Activated naive CD4-positive, alpha-beta T cell treated with anti-CD3 and anti-CD28 coated beads for 36 hours (primary cell): ENCODE measurements at places on chromosomes 1 and 21. TPM values are rescaled to one million over a fixed set of nuclear protein-coding genes. Genes with fewer than 3 reads are reported as not detected.
A peak's percentile ranks its signal among the peaks of the same experiment; 100 is the strongest.

The FMO2 gene
- not detected for total RNA-seq

The PALMD gene
- not detected for total RNA-seq

The NKAIN1 gene
- not detected for total RNA-seq

The PSMA5 gene
- total RNA-seq, result 181 TPM

The OR2T11 gene
- total RNA-seq, result not detected

The ARHGEF19 gene
- 5.9 TPM for total RNA-seq

The BRINP3 gene
- not detected for total RNA-seq

The SLC50A1 gene
- total RNA-seq, result 52.7 TPM

The FAM72B gene
- total RNA-seq, result 52.3 TPM

The GSTM5 gene
- total RNA-seq, result not detected

The ADAM30 gene
- total RNA-seq, result not detected

The CLCA1 gene
- not detected for total RNA-seq

The CYP4A11 gene
- total RNA-seq, result not detected

The DENND1B gene
- total RNA-seq, result 8.9 TPM

The TMEM50B gene
- total RNA-seq, result 17.8 TPM

GRCh38 chr1:44830900-44831304 lies 12.2 kb downstream of the PTCH2 start:
- DNase-seq, result no peak

GRCh38 chr1:25738499-25738898 lies 61.5 kb upstream of the SELENON start:
- DNase-seq, result no peak

DNA sequence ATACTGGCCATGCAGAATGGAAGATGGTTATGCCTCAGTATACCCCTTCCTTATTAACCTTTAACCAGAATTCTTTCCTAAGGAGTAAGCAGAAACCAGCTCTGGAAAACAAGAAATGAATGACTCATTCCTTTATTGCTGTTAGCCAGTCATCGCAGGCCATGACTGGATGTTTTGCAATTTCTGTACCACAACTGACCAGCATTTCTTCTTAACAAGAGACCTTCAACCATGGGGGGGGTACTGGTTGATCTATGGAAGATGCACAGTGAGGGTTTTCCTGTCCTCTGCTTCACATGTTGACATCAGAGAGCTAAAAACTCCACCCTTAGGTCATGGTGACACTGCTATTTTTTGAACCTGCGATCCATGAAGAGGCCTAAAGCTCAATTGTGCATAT lies 28.0 kb upstream of the RNF2 start:
- DNase-seq, result no peak

DNA sequence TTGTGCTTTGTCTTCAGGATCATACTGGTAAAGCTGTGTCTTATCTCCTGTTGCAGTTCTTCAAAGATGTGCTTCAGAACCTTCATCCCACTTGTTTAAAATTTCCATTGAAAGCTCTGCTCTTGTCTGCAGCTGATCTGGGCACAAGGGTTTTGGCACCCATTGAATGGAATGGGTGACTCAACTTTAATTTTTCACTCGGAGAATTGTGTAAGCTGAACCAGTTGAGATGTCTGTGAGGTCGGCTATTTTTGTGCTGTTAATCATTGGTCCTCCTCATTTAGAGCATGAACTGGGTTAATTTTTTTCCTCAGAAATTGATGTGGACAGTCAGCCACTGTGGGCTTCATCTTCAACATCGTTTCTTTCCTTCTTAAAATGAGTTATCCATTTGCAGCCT lies 252.1 kb downstream of the TM2D1 start:
- DNase-seq, result no peak

GRCh38 chr1:154628121-154628405 lies 20.1 kb upstream of the ADAR start:
- no peak for DNase-seq

DNA sequence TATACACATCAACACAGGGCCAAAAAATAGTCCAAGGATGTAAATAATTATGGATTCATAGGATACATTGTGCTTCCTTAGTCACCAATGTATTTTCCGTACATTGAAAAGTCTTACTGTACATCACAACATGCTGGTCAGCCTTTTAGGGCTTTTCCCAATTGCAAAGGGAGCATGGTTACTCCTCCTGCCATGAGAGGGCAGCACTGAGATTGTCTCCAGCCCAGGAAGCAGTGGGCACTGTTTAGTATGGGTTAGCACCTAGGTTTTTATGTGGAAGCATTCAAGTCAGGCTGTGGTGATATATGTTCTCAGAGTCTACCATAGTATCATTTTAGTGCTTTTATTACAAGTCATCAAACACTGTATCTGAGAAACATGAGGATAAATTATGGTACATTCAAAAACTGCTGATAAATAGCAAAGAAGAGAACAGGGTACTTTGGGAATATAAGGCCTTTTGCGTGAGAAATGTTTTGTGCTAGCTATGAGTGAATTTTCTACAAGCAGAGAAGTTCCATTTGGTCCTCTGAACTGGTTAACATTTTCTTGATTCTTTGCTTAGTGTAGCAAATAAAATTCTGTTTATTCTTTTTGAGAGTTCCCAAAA lies 34.0 kb downstream of the ST6GALNAC5 start:
- DNase-seq, result peak; percentile 57

- peak; percentile 87 for DNase-seq
These were observed 15.2 kb upstream of the ZNF692 start for GRCh38 chr1:248873993-248874533.

- no peak for DNase-seq
These were observed 267.4 kb downstream of the TM2D1 start for GRCh38 chr1:61457526-61458040.

- DNase-seq, result no peak
These were observed 230.3 kb downstream of the CENPF start for GRCh38 chr1:214833178-214833756.

DNA sequence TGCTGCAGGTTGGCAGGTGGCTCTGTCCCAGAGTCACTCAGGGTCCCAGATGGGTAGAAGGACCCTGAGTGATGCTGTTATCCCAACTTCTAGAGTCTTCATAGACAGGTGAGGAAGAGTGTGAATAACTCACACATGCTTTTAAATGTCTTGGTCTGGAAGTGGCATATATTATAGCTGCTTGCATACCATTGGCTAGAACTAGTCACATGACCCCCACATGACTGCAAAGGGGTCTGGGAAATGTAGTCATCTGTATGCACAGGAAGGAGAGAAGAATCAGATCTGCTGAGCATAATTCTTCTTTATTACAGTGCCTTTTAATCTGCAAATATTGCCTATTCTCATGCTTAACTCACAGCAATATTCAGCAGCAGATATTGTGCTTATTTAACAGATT lies 28.2 kb upstream of the KLHDC7A start:
- DNase-seq, result peak; percentile 10

GRCh38 chr1:217627431-217627830 lies 3.5 kb downstream of the GPATCH2 start:
- DNase-seq, result no peak

GRCh38 chr1:31658721-31659120 lies 14.0 kb upstream of the PEF1 start:
- DNase-seq, result no peak

DNA sequence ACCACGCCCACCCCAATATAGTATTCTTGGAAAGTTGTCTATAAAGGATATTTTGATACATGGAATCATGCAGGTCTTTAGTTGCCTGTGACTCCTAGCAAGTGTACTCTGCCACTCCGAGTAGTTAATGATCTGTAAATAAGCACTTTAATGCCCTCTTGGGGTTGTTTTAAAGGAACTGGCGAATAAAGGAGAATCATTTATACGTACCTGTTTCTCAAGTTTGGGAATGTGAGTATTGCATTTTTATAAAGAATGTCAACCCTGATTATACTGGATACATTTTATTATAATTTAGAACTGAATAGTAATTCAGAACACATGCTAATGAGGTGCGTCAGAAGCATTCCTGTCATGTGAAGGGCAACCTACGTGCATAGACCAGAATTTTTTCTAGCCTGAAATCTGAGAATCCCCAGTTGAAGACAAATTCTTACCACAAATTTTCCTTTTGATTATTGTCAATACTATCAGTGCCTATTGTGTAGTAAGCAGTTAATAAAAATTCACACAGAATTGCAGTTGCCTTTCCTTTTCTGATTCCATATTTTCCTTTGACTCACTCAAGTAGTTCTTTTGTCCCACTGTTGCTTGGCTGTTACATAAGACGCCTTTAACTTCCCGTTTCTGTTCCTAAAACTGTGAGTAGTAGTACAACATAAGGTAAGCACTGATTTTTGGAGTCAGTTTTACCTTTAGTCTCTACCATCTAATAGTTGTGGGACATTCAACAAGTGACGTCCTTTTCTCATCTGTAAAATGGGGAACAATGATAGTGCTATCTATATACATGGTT lies 5.1 kb downstream of the AHCYL1 start:
- DNase-seq, result no peak

GRCh38 chr1:218677026-218677425 lies 331.9 kb downstream of the TGFB2 start:
- DNase-seq, result no peak

- no peak for DNase-seq
These were observed 35.3 kb downstream of the OLFML2B start for GRCh38 chr1:161988413-161988812.

GRCh38 chr21:15562748-15563147 lies 167.0 kb upstream of the USP25 start:
- DNase-seq, result no peak

- no peak for DNase-seq
These were observed 36.0 kb upstream of the LRRN2 start for GRCh38 chr1:204721373-204722055.

- no peak for DNase-seq
These were observed 89.1 kb downstream of the ITSN1 start for GRCh38 chr21:33731447-33731846.

- no peak for DNase-seq
These were observed 943.6 kb downstream of the KCNT2 start for GRCh38 chr1:195664628-195665027.

- no peak for DNase-seq
These were observed 65.2 kb downstream of the OBSCN start for GRCh38 chr1:228272831-228273571.

DNA sequence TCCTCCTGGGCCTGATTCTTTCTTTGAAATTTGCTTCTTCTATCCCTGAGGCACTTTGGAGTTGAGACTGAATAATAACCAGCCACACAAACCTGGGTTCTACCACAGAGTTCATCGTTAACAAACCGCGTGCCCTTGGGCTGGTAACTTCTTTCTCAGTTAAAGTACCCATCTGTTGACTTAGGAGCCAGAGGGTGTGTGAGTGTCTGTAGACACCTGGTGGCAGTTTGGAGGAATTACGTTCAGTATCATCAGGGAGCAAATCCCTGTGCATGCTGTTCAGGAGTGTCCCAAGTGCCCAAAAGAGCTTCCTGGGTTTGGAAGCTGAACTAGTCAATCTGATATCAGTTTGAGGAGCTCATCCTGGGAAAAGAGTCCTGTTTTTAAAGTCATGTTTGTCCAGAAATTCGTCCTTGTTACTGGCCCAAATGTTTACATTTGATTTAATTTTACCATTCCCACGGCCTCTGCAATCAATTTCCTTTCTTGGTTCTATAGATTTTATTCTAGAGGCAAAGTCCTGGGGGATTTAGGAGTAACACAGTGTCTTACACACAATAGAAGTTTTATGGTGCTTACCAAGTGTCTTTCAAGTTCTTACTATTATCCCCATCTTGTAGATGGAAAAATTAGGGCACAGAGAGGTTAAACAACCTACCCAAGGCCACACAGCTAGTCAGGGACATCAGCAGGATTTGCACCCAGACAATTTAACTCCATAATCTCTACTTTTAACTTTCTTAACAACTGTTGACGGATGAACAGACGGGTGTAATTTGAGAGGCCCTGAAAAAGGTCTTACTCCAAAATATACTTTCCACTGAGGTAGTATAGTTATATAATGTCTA lies 26.7 kb upstream of the RPTN start:
- DNase-seq, result peak; percentile 45

- peak; percentile 52 for DNase-seq
These were observed 129.8 kb downstream of the CNIH3 start for GRCh38 chr1:224745924-224746323.

GRCh38 chr1:37112430-37112829 lies 78.1 kb upstream of the GRIK3 start:
- DNase-seq, result no peak

GRCh38 chr1:166902279-166902678 lies 26.2 kb upstream of the TADA1 start:
- no peak for DNase-seq

GRCh38 chr1:84271441-84272151 lies 29.9 kb upstream of the SAMD13 start:
- no peak for DNase-seq

DNA sequence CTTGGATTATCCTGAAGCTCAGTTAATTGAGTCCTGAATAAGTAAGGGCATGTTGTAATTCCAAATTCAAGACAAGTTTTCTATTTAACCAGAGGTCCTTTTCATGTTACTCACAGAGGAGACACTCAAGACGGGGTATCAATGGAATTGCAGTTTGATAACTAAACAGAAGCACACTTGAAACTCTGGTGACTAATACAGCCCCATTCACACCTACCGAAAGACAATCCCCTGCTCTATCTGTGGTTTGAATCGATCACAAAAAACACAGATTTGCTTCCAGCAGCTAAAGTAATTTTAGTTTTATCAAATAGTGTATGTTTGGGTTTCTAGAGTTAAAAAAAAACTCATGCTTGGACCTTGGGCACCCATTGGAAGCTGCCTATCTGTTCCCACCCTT lies 60.4 kb downstream of the TEX35 start:
- no peak for DNase-seq

- no peak for DNase-seq
These were observed 2.3 kb downstream of the NR5A2 start for GRCh38 chr1:200029822-200030152.

GRCh38 chr1:160097151-160097910 lies 1.1 kb downstream of the IGSF8 start:
- peak; percentile 71 for DNase-seq

DNA sequence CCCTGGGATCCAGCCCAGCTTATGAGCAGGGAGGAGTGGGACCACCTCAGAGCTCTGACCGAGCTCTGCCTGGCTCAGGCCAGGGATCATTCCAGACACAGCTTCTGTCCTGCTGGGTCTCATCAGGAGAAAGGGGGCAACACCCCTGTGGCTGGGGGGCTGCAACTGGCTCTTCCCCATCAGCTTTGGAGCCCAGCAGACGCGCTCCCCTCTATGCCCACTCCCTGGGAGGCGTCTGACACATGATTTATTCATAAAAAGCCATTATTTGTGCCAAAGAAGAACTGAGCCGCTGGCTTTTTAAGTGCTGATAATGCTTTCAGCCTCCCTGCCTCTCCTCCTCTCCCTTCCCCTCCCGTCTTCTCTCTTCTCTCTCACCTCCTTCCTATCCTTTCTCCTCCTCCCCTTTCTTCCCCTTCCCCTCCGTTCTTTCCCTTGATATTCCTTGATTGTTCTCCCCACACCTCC lies 25.0 kb downstream of the FOXO6 start:
- DNase-seq, result no peak

DNA sequence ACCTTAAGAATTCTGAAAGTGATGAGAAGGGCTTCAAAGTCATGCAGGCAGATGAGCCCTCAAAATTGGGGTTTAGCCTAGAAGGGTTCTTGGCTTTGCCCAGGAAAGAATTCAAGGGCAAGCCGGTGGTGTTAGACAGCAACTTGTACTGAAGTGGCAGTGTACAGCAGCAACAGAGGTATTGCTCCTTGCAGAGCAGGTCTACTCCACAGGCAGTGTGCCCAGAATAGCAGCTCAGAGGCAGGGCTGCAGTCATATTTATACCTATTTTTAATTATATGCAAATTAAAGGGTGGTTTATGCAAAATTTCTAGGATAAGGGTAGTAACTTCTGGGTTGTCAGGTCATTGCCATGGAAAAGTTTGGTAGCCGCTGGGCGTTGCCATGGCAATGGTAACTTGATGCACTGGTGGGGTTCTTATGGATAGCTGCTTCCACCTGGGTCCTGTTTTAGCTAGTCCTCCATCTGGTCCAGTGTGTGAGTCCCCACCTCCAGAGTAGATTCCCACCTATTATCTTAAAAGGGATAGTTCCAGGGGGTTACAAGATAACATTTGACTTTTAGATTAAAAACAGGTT lies 57.9 kb upstream of the CR2 start:
- no peak for DNase-seq
